ENCODE measurements at places on chromosomes 2 and 18. TPM values are rescaled to one million over a fixed set of nuclear protein-coding genes. Genes with fewer than 3 reads are reported as not detected.

STEAP3 gene
- 6.6 TPM for total RNA-seq

RAB17 gene
- total RNA-seq = 11.9 TPM

L3MBTL4 gene
- 8.8 TPM for total RNA-seq

VAMP8 gene
- total RNA-seq = 8.8 TPM

NDC80 gene
- total RNA-seq = 3.8 TPM

All from dermis lymphatic vessel endothelial cell (primary cell).